ENCODE measurements at places on chromosomes 2 and 18. TPM values are rescaled to one million over a fixed set of nuclear protein-coding genes. Genes with fewer than 3 reads are reported as not detected.

Gene APLF
- 3.3 TPM for total RNA-seq

Gene REG3A
- total RNA-seq, result not detected

Gene CD28
- not detected for total RNA-seq

Gene RNASEH1
- 23.7 TPM for total RNA-seq

Gene SOX11
- total RNA-seq, result 4.7 TPM

DNA sequence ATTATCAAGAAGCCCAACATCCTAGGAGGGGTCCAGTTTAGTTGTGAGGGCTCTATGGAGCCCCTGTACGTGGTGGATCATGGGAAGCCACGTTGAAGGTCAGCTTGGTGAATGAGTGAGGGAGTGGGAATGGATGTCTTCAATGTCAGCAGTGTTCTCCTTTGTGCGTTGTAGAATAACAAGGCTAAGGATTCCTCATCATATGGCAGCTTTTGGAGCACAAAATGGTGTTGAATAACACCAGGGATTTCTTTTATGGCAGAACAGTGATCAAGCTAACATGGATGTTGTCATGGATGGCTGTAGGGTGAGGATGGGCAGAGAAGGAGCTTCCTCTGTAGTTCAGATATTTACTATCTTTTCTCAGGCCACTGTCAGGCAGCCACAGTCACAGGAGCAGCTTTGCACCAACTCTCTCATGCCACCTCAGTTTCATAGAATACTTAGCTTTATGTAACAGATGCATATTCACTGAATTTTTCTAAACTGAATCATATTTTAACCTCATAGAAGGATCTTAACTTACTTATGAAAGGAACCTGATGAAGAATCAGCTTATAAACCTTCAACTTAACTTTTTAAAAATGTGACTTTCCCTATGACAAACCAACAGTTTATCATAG is 284.5 kb upstream of the EPAS1 start:
- peaks cover 8% of the 10 kb centered on the region for H3K36me3 ChIP-seq
- no peaks in the 10 kb centered on the region for H3K27me3 ChIP-seq
- peak; percentile 52 for DNase-seq
- H3K27ac ChIP-seq, result peak overlapping the region; percentile 23
- H3K4me3 ChIP-seq, result no peak overlapping the region

DNA sequence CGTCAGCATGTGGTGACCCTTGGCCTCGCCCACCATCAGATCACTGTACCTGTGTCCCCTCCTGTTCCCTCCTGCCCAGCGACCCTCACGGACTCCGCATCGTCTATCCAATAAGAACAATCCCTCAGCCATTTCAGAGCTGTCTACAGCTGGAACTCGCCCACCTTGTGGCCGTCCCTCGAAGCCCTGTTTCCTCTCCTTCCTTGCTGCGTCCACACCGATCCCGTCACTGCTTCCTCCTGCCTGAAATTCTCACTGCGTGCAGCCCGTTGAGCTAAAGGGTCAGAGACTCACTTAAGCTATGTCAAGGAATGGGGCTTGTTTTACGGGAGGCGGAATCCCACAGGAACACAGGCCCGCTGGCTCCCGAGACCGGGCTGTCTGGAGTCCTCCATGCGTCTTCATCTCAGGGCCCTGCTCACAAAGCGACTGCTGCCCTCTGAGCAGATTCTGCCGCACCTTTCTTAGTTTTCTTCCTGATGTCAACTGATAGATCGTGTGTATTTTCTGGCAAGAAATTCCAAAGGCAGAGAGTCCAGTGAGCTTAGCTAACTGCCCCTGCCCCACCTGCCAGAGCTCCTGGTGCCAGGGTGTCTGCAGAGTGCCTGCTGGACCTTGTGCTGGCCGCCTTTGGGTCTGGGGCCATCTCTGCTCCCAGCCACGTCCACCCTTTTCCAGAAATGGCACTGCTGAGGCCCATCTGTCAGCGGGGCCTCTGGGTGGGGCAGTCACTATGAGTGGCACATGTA is 35.3 kb downstream of the KLHL29 start:
- no peaks in the 10 kb centered on the region for H3K27me3 ChIP-seq
- 0 out of 2 replicates have a peak, but pooled peaks cover 1% of the 10 kb centered on the region for H3K36me3 ChIP-seq
- no peak overlapping the region for H3K4me3 ChIP-seq
- H3K27ac ChIP-seq, result peak overlapping the region; percentile 89
- H3K4me1 ChIP-seq, result peaks cover 31% of the 10 kb centered on the region

DNA sequence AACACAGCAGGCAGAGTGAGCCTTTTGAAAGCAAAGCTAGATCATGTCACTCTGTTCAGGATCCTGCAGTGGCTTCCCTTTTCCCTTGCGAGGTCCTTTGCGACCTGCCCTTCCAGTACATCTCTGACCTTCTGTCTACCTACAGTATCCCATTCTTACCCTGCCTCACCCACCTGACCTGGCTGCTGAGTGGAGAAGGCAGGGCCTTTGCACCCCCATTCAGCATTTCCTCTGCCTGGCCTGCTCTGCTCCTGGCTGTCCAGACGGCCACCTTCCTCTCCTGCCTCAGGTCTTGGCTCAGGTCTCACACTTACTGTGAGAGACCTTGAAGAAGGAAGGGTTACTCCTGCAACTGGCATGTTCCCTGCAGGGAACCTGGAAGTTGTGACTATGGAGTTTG is 77.4 kb downstream of the MAPRE2 start:
- DNase-seq, result no peak
- H3K27me3 ChIP-seq, result no peaks in the 10 kb centered on the region
- no peaks in the 10 kb centered on the region for H3K36me3 ChIP-seq
- no peak overlapping the region for H3K4me3 ChIP-seq

DNA sequence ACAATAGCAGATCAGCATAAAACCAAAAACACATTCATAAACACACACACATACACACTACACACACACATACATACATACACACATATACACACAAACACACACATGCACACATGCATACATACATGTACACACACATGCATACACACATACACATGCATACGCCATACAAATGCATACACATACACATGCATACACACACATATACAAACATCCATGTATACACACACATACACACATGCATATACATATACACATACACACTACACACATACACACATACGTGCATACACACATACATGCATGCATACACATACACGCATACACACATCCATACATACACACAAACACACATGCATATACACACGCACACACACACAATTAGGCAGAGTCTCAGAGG is 490.1 kb downstream of the TNS1 start:
- peaks cover 20% of the 10 kb centered on the region for H3K4me1 ChIP-seq
- no peak for DNase-seq
- no peak overlapping the region for H3K27ac ChIP-seq

GRCh38 chr2:60676706-60677330 is 79.2 kb upstream of the PAPOLG start:
- peaks cover 7% of the 10 kb centered on the region for H3K27me3 ChIP-seq
- no peaks in the 10 kb centered on the region for H3K36me3 ChIP-seq
- DNase-seq, result no peak
- no peaks in the 10 kb centered on the region for H3K4me1 ChIP-seq
- H3K4me3 ChIP-seq, result no peak overlapping the region

GRCh38 chr2:10252224-10252623 is 50.5 kb upstream of the HPCAL1 start:
- H3K4me3 ChIP-seq, result no peak overlapping the region
- peaks cover 12% of the 10 kb centered on the region for H3K27me3 ChIP-seq
- H3K4me1 ChIP-seq, result no peaks in the 10 kb centered on the region
- DNase-seq, result no peak

DNA sequence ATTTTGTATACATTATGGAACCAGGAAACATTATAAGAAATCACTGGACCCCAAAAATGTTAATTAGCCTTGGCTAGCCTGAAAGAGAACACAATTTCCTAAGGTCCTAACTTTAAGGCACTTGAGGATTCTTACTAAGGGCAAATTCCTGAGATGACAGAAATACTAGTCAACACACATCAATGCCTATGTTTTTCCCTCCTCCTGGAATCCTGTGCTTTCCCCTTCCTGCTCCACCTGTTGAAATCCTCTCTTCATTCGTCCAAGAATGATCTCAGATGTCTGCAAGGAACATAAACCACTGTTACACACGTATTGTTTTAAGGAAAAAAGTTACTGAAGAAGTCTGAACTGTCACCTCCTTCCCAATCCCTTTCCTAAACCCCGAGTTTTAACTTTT is 21.2 kb upstream of the DARS1 start:
- peaks cover 3% of the 10 kb centered on the region for H3K4me1 ChIP-seq
- H3K4me3 ChIP-seq, result no peak overlapping the region
- DNase-seq, result peak; percentile 43
- H3K27ac ChIP-seq, result no peak overlapping the region

GRCh38 chr2:144495227-144496091 is 24.5 kb downstream of the ZEB2 start:
- DNase-seq, result no peak
- peaks cover 8% of the 10 kb centered on the region for H3K4me1 ChIP-seq
- no peak overlapping the region for H3K4me3 ChIP-seq
- no peak overlapping the region for H3K27ac ChIP-seq

DNA sequence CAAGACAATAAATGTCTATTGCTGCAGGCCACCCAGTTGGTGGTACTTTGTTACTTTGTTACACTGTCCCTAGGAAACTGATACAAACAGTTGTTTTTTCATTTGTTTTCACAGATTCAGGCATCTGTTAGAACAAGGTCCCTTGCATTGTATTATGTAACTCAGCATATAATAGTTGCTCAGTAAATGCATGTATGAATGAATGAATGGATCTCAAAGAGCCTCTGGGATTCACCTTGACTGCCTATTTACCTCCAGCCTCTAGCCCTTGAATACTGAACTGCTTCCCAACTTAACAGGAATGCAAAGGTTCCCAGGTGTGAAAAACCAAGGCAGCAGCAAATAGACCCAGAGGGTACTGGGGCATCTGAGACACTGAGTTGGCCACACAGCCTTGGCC is 27.4 kb upstream of the NEB start:
- no peak overlapping the region for H3K27ac ChIP-seq
- H3K4me3 ChIP-seq, result no peak overlapping the region
- no peak for DNase-seq
- no peaks in the 10 kb centered on the region for H3K36me3 ChIP-seq
- no peaks in the 10 kb centered on the region for H3K4me1 ChIP-seq

DNA sequence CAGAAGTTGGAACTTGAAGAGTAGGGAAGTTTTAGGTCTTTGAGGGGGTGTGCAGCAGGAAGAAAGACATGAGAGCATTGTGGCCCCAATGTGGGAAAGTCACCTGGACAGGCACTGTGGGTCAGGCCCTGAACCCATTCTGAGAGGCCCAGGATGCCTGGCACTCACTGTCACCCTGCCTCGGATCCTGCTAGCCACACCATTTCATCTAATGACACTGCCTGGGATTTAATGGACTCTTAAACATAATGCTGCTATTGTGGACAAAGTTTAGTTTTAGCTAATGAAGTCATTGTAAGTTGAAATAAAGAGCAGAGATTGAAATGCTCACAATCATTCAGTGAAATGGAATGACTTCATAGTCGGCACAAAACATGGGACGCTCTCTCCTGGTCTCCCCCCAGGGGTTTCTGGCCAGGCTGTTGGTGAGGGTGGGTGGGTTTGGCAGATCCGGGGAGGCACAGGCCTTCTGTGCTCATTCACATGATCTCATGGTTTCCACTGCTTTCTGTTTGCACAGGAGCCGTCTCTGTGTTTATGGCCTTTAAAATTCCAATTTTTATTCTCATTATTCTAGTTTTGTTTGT is 141.8 kb upstream of the KLHL29 start:
- H3K27ac ChIP-seq, result no peak overlapping the region
- no peak overlapping the region for H3K4me3 ChIP-seq
- no peaks in the 10 kb centered on the region for H3K36me3 ChIP-seq
- H3K4me1 ChIP-seq, result no peaks in the 10 kb centered on the region
- no peaks in the 10 kb centered on the region for H3K27me3 ChIP-seq
- no peak for DNase-seq

GRCh38 chr2:70475266-70475665 is 78.4 kb downstream of the TGFA start:
- H3K27ac ChIP-seq, result no peak overlapping the region
- no peak overlapping the region for H3K4me3 ChIP-seq
- no peaks in the 10 kb centered on the region for H3K4me1 ChIP-seq

- H3K4me1 ChIP-seq, result no peaks in the 10 kb centered on the region
- no peak for DNase-seq
- no peak overlapping the region for H3K4me3 ChIP-seq
- H3K27me3 ChIP-seq, result no peaks in the 10 kb centered on the region
These were observed 25.3 kb upstream of the STARD7 start for GRCh38 chr2:96233880-96234316.

- H3K36me3 ChIP-seq, result no peaks in the 10 kb centered on the region
- peaks cover 10% of the 10 kb centered on the region for H3K4me1 ChIP-seq
- no peak for DNase-seq
- H3K27me3 ChIP-seq, result no peaks in the 10 kb centered on the region
- no peak overlapping the region for H3K27ac ChIP-seq
These were observed 32.8 kb downstream of the PKP4 start for GRCh38 chr2:158489366-158490112.

GRCh38 chr18:12908706-12909105 is 24.7 kb upstream of the PTPN2 start:
- H3K27me3 ChIP-seq, result no peaks in the 10 kb centered on the region
- H3K27ac ChIP-seq, result no peak overlapping the region
- DNase-seq, result no peak
- no peaks in the 10 kb centered on the region for H3K36me3 ChIP-seq

GRCh38 chr2:100237770-100238169 is 84.5 kb downstream of the LONRF2 start:
- no peaks in the 10 kb centered on the region for H3K27me3 ChIP-seq
- peaks cover 11% of the 10 kb centered on the region for H3K4me1 ChIP-seq
- no peaks in the 10 kb centered on the region for H3K36me3 ChIP-seq
- H3K4me3 ChIP-seq, result no peak overlapping the region
- no peak overlapping the region for H3K27ac ChIP-seq
- no peak for DNase-seq

DNA sequence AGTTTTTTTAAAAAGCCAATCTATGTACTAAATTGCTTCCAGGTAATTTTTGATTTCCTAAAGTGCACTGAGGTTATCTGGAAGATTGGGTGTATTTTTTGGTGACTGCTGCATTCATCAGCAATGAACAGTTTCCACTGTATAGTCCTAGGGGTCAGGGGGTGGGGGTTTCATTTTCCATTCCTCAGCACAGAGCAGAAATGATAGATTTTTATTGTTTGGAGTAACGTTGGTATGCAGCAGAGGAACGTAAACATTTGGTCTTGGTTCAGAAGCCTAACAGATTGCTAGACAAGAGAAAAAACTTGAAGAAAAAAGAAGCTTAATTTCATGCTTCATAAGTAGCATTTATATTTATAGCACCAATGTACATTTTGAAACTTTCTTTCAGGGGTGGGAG is 54.9 kb downstream of the ZCCHC2 start:
- H3K27me3 ChIP-seq, result no peaks in the 10 kb centered on the region
- peaks cover 1% of the 10 kb centered on the region for H3K4me1 ChIP-seq
- peaks cover 16% of the 10 kb centered on the region for H3K36me3 ChIP-seq
- DNase-seq, result peak; percentile 22
- no peak overlapping the region for H3K4me3 ChIP-seq

DNA sequence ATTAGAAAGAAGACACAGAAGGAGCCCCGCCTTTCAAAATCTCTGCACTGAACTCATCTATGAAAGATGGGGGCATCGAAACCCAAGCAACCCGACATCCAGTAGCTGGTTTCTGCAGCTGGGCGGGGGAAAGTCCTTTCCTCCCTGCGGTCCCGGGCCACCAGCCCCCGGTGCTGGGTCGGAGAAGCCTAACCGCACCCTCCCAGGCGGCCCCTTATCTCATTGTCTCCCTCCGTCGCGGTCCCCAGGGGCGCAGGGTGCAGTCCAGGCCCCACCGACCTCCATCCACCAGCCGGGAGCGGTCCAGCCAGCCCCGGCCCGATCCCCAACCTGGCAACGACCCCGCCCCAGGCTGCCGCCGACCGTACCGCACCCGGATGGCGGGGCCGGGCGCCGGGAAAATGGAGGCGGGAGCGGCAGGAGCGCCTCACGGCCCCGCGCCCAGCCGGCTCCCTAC is 452 bp downstream of the RAPH1 start:
- H3K4me3 ChIP-seq, result peak overlapping the region; percentile 58
- H3K27me3 ChIP-seq, result no peaks in the 10 kb centered on the region
- no peaks in the 10 kb centered on the region for H3K4me1 ChIP-seq

Data from IMR-90 (cell line).